Esophagus squamous epithelium (tissue), 5 donors: ENCODE measurements at places on chromosomes 5 and 9.

- H3K36me3 ChIP-seq: no peaks in the 10 kb centered on the region
- no peak overlapping the region for H3K4me3 ChIP-seq
- DNase-seq: no peak
- no peak overlapping the region for H3K27ac ChIP-seq
These were observed 99.7 kb downstream of the PTTG1 start for GRCh38 chr5:160521392-160521663.

DNA sequence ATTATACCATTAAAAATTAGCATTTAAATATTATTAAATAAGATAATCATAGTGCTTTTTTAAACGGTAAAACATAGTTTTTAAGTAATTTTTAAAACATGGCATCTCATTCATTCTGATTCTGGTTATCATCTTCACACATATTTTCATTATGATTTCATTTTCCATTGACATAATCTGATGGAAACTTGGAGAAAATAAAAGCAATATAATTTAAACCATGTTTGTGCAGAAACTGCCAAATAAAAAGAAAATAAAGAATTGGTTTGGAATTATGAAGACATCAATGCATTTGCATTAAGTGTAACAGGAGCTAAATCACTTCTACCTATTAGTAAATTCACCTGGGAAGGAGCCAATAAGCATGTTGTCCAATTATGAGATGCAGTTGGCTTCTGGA is 490.1 kb upstream of the CD180 start:
- H3K36me3 ChIP-seq: no peaks in the 10 kb centered on the region
- H3K4me1 ChIP-seq: no peaks in the 10 kb centered on the region
- no peak for DNase-seq
- no peaks in the 10 kb centered on the region for H3K27me3 ChIP-seq
- no peak overlapping the region for H3K27ac ChIP-seq

- H3K4me1 ChIP-seq: no peaks in the 10 kb centered on the region
- no peak overlapping the region for H3K27ac ChIP-seq
- H3K36me3 ChIP-seq: no peaks in the 10 kb centered on the region
- no peak for DNase-seq
These were observed 452.8 kb upstream of the PTGER4 start for GRCh38 chr5:40226906-40227305.

- DNase-seq: no peak
- no peaks in the 10 kb centered on the region for H3K27me3 ChIP-seq
- no peak overlapping the region for H3K27ac ChIP-seq
- H3K4me3 ChIP-seq: no peak overlapping the region
- no peaks in the 10 kb centered on the region for H3K36me3 ChIP-seq
These were observed 69.4 kb downstream of the MSX2 start for GRCh38 chr5:174793684-174794328.

- H3K27ac ChIP-seq: no peak overlapping the region
- H3K4me1 ChIP-seq: peaks cover 4% of the 10 kb centered on the region
- H3K4me3 ChIP-seq: no peak overlapping the region
- H3K27me3 ChIP-seq: no peaks in the 10 kb centered on the region
- H3K36me3 ChIP-seq: no peaks in the 10 kb centered on the region
These were observed 284.5 kb downstream of the ZNF608 start for GRCh38 chr5:124461941-124462340.

DNA sequence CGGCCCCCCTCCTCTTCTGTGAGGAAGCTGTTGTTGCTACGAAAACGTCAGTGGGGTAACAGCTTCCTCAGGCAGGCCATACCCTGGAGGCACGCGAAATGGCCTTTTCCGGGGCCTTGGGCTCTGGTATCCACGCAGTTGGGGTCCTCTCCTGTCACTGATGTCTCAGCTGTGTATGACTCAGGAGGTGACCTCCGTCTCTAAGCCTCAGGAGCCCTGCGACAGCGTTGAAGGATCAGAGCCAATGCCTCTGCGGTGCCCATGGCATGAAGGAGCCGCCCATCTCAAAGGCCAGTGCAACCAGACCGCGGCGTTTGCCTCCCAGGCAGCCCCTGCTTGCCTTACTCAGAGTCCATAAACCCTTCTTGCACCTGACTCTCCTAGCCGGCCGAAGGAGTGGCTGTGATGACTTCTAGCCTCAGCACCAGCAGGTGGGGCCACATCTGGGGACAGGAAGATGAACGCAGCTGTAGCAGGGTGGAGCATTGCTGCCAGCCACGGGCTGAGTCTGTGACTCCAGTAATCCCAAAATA is 1.0 kb upstream of the MXD3 start:
- no peak for DNase-seq
- H3K27me3 ChIP-seq: no peaks in the 10 kb centered on the region
- peak overlapping the region; percentile 11 for H3K4me3 ChIP-seq
- H3K4me1 ChIP-seq: peaks cover 28% of the 10 kb centered on the region
- no peaks in the 10 kb centered on the region for H3K36me3 ChIP-seq
- peak overlapping the region; percentile 87 for H3K27ac ChIP-seq

GRCh38 chr9:89916001-89916597 is 311.3 kb downstream of the GADD45G start:
- no peak overlapping the region for H3K27ac ChIP-seq
- H3K4me1 ChIP-seq: no peaks in the 10 kb centered on the region
- no peak overlapping the region for H3K4me3 ChIP-seq
- H3K36me3 ChIP-seq: no peaks in the 10 kb centered on the region

GRCh38 chr9:36842560-36843530 is 191.2 kb downstream of the PAX5 start:
- no peak overlapping the region for H3K4me3 ChIP-seq
- H3K4me1 ChIP-seq: no peaks in the 10 kb centered on the region
- no peak overlapping the region for H3K27ac ChIP-seq
- no peak for DNase-seq
- no peaks in the 10 kb centered on the region for H3K36me3 ChIP-seq

DNA sequence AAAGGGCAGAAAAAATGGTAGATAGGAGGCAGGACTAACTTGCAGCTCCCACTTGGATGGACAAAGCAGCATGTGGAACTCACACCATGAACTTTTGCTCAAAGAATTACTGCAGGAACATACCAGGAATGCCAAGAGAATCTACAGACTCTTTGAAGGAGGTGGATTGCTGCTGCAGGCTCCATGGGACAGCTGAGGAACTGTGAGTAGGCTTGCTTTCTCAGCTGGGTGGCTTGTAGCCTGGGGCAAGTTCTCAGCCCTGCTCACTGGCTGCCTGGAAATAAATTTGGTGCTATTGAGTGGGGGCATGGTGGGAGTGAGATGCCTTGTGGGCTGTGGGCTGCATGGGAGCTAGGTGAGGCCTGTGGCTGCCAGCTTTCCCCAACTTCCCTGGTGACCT is 574.5 kb downstream of the PRELID2 start:
- no peaks in the 10 kb centered on the region for H3K36me3 ChIP-seq
- H3K4me1 ChIP-seq: no peaks in the 10 kb centered on the region
- no peak overlapping the region for H3K4me3 ChIP-seq
- no peaks in the 10 kb centered on the region for H3K27me3 ChIP-seq
- H3K27ac ChIP-seq: no peak overlapping the region
- DNase-seq: no peak

- H3K4me1 ChIP-seq: no peaks in the 10 kb centered on the region
- H3K4me3 ChIP-seq: no peak overlapping the region
- no peaks in the 10 kb centered on the region for H3K36me3 ChIP-seq
- H3K27me3 ChIP-seq: no peaks in the 10 kb centered on the region
These were observed 150.1 kb downstream of the MEF2C start for GRCh38 chr5:88732862-88733261.

DNA sequence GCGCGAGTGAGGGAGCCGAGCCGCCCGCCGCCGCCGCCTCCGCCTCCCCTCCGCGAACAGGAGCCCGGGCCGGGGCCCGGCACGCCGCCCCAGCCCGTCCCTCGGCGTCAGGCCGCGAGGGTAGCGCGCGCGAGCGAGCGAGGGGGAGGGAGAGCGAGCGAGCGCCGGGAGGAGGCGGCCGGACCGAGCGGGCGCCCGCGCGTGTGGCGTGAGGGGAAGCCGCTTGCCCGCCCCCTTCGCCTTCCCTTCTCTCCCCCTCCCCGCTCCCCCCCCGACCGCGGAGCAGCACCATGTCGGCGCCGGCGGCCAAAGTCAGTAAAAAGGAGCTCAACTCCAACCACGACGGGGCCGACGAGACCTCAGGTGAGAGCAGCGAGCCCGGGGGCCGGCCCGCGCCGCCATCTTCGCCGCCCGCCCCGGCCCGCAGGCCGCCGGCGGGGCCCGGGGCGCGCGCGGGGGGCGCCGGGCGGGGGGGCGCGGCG is 312 bp downstream of the SET start:
- DNase-seq: no peak
- peak overlapping the region; percentile 98 for H3K27ac ChIP-seq
- H3K36me3 ChIP-seq: peaks cover 33% of the 10 kb centered on the region
- no peaks in the 10 kb centered on the region for H3K27me3 ChIP-seq

DNA sequence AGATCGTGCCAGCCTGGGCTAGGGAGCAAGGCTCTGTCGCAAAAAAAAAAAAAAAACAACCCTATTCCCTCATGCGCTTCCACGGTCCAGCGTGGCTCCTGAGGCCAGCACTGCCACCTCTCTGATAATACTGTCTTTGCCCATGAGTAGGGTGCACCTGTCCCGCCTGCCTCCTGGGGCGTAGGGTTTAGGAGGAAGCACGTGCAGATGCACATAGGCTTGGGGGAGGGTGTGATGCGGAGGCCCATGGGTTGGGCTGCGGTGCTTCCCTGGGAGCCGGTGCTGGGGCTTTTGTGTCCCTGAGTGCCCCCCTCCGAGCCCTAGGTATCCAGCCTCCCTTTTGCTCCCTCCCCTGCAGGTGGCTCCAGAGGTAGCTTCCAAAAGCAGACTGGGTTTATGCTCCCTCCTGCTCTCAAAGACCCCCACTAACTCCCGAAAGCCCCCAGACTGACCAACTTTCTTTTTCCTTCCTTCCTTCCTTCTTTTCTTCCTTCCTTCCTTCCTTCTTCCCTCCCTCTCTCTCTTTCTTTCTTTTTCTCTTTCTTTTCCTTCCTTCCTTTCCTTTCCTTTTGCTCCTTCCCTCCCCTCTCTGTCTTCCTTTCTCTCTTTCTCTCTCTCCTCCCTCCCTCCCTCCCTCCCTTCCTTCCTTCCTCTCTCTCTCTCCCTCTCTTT is 12.8 kb downstream of the FGFR4 start:
- H3K27ac ChIP-seq: no peak overlapping the region
- no peaks in the 10 kb centered on the region for H3K27me3 ChIP-seq

- H3K4me3 ChIP-seq: no peak overlapping the region
- DNase-seq: no peak
- H3K27ac ChIP-seq: no peak overlapping the region
These were observed 121.6 kb upstream of the ADAMTS16 start for GRCh38 chr5:5018578-5018970.

DNA sequence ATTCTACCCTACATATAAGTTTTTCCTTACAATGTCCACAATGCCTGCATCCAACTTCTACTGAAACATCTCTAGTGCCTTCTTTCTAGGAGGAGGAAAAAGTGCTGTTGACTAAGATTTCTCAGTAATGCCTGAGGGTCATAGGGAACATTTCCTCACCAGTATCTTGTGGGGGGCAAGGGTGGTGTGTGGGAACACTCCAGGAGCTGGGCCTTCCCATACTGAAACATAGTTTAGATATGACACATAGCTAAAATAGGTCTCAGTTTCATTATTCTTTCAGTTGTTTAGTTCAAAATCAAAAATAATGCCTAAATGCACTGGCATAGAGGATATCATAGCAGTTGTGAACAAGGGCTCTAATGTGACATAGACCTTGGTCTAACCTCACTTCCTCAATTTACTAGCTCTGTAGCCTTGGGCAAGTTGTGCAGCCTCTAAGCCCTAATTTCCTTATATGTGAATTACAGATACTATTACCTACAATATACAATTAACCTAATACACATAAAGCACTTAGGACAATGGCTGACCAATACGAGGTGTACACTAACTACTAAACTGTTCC is 66.1 kb downstream of the HAPLN1 start:
- H3K36me3 ChIP-seq: no peaks in the 10 kb centered on the region
- no peaks in the 10 kb centered on the region for H3K4me1 ChIP-seq
- H3K27ac ChIP-seq: no peak overlapping the region
- H3K4me3 ChIP-seq: no peak overlapping the region

DNA sequence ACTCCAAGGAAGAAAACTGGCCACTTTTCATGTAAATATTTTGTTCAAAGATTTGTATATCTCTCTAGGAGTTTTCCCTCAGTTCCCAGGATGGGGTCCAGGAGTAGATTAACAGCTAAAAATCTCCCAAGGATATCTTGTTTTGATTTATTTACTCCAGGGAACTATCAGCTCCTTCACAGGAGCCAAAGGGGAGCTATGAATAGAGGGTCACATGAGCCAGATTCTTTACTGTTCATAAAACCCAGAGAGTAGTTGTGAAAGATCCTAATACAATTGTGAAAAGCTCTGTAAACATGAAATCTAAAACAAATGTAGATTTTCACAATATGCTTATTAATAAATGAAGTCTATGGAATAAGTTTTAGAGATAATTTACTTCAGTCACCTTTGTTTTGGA is 16.9 kb downstream of the DIMT1 start:
- H3K4me3 ChIP-seq: no peak overlapping the region
- no peaks in the 10 kb centered on the region for H3K27me3 ChIP-seq
- H3K27ac ChIP-seq: peak overlapping the region; percentile 79
- no peak for DNase-seq
- peaks cover 47% of the 10 kb centered on the region for H3K4me1 ChIP-seq

- peak overlapping the region; percentile 62 for H3K27ac ChIP-seq
- no peak overlapping the region for H3K4me3 ChIP-seq
- no peak for DNase-seq
- no peaks in the 10 kb centered on the region for H3K27me3 ChIP-seq
These were observed 16.8 kb downstream of the NIPAL4 start for GRCh38 chr5:157476702-157477408.

DNA sequence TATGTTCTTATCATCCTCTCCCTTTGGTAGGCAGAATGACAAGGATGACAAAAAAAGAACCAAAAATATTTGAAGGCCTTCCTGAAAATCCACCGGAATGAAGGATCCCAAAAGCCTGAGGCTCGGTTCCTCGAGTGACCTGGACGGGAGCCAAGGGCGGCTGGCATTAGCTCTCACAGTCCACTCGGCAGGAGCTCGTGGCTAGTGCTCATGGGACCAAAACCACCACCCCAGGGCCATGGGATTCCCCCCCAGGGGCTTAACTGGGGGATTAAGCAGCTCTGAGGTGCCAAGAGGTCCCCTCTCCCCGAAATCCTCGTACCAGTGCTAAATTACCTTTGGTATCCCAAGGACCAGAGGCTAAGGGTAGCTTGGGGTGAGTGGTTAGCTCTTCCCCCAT is 586 bp upstream of the PDZD2 start:
- H3K4me3 ChIP-seq: peak overlapping the region; percentile 43
- H3K27ac ChIP-seq: no peak overlapping the region
- H3K36me3 ChIP-seq: no peaks in the 10 kb centered on the region

DNA sequence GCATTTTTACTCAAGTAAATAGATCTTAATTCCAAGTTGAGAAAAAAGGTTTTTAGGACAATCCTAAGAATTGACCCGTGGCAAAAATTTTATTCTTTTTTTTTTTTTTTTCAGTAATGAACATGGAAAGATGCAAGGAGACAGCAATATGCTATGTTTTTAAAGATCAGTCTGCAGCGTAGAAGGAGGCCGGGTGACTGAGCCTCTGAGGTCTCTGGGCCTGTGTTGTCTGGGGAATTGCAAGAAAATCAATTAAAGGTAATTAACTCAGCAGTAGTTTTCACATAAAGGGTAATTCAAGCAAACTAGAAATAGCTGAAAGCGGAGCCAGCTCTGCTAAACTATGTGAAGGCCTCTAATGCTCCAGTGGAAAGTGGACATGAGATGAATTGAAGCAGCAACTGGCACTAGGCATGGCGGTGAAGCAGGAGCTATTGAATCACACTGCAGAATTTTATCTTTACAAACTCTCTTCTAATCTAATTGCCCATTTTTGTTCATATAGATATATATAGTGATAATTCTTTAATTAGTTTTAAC is 285.2 kb upstream of the ITGA1 start:
- no peaks in the 10 kb centered on the region for H3K4me1 ChIP-seq
- no peak overlapping the region for H3K4me3 ChIP-seq
- DNase-seq: no peak
- H3K27ac ChIP-seq: no peak overlapping the region
- no peaks in the 10 kb centered on the region for H3K36me3 ChIP-seq
- no peaks in the 10 kb centered on the region for H3K27me3 ChIP-seq
